ENCODE measurements at places on chromosomes 5 and 9. TPM values are rescaled to one million over a fixed set of nuclear protein-coding genes. Genes with fewer than 3 reads are reported as not detected.

GRCh38 chr9:68895741-68896478 lies 118.0 kb downstream of the PRKACG start:
- H3K4me3 ChIP-seq, result no peak overlapping the region
- no peaks in the 10 kb centered on the region for H3K4me1 ChIP-seq
- H3K36me3 ChIP-seq, result no peaks in the 10 kb centered on the region
- DNase-seq, result peak; percentile 64

DNA sequence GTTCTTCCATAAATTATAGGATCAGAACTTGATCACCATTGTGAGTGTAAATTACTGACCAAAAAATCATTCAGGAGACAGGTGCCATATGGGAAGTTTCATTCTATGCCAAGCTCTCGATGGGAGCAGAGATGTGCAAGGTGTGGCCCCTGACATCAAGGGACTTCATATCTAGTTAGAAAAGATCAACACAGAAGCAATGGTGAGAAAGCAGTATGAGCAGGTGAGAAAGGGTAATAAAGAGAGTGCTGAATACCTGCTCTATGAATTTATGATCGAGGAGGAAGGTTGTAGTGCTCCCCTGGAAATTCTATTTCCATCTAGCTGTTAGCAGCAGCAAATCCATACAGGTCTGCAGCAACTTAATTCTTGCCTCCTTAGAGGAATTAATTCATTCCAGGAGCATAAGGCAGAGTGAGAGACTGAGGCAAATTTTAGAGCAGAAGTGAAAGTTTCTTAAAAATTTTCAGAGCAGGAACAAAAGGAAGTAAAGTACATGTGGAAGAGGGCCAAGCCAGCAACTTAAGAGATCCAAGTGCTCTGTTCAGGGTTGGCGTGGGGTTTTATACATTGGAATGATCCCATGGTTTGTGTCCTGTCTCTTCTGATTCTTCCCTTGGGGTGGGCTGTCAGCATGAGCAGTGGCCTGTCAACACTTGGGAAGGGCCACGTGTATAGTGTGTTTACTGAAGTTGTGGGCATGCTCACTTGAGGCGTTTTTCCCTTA lies 181.8 kb downstream of the SAXO1 start:
- no peak overlapping the region for H3K4me3 ChIP-seq
- H3K36me3 ChIP-seq, result no peaks in the 10 kb centered on the region
- no peak for DNase-seq
- no peaks in the 10 kb centered on the region for H3K27me3 ChIP-seq

Gene LHX3
- 0.09 TPM for total RNA-seq

GRCh38 chr5:110965773-110966581 lies 105.5 kb upstream of the TSLP start:
- DNase-seq, result no peak
- no peak overlapping the region for H3K27ac ChIP-seq
- H3K27me3 ChIP-seq, result no peaks in the 10 kb centered on the region
- H3K4me1 ChIP-seq, result no peaks in the 10 kb centered on the region

DNA sequence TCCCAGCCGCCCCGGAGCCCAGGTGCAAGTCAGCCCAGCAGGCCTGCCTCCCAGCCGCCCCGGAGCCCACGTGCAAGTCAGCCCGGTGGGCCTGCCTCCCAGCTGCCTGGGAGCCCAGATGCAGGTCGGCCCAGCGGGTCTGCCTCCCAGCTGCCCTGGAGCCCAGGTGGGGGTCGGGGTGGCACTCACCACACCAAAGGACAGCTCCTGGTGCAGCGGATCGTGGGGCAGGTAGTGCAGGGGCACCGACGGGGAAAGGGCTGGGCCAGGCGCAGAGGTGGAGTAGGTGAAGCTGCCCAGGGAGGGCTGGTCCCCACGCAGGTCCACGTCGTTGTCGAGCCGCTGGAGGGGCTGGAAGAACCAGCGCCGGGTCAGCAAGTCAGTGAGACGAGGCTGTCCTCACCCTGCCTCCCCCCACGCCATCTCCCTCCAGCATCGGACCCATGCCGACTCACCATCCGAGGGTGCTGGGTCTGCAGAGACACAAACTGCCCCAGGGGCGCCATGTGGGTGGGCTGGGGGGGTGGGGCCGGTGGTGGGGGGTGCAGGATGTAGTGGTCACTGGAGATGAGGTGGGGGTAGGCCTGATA lies 6.7 kb downstream of the RNF44 start:
- no peak for DNase-seq
- H3K27ac ChIP-seq, result peak overlapping the region; percentile 92
- H3K27me3 ChIP-seq, result no peaks in the 10 kb centered on the region
- H3K36me3 ChIP-seq, result peaks cover 64% of the 10 kb centered on the region
- H3K4me3 ChIP-seq, result no peak overlapping the region
- H3K4me1 ChIP-seq, result peaks cover 32% of the 10 kb centered on the region

Gene SPINK4
- total RNA-seq, result 0.38 TPM

- H3K4me1 ChIP-seq, result no peaks in the 10 kb centered on the region
- DNase-seq, result no peak
- H3K36me3 ChIP-seq, result no peaks in the 10 kb centered on the region
- H3K27me3 ChIP-seq, result peaks cover 45% of the 10 kb centered on the region
- H3K4me3 ChIP-seq, result no peak overlapping the region
Measured at GRCh38 chr5:139847091-139847490, 51.5 kb downstream of the PSD2 start.

DNA sequence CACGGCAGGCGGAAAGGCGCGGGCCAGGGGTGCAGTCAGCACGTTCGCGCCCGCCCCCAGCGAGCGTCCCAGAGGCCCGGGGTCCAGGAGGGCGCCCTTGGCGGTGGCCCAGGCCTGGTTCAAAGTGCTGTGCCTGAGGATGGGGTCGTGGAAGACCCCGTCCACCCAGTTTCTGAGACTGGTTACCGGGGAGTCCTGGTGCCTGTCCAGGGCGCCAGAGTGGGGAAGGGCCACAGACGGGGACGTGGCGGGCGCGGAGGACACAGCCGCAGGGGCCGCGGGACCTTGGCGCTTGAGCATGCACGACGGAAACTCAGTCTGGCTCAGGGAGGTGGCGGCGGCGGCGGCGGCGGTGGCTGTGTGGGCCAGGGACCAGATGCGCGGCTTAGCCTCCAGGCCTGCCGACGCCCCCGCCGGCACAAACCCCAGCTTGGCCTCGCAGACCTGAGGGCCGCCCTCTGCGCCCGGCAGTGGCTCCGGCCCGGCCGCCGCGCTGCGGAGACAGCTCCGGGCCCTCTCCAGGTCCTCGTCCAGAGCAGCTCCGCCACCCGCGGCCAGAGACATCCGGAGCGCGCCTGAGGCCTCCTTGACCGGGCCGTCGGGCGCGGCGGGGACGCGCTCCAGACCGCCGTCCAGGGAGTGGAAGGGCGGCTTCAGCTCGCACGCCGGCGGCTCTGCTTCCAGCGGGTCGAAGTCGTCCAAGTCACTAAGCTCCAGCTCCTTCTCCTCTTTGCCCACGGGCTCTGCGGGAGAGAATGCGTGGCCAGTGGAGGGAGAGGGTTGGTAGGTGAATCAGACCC lies 4.5 kb downstream of the IRX4 start:
- DNase-seq, result no peak
- no peak overlapping the region for H3K4me3 ChIP-seq
- no peak overlapping the region for H3K27ac ChIP-seq
- H3K36me3 ChIP-seq, result no peaks in the 10 kb centered on the region

Gene ZNF474
- 0.09 TPM for total RNA-seq

Gene ENTR1
- 26.7 TPM for total RNA-seq

- no peak overlapping the region for H3K4me3 ChIP-seq
- no peaks in the 10 kb centered on the region for H3K36me3 ChIP-seq
- no peaks in the 10 kb centered on the region for H3K27me3 ChIP-seq
Measured at GRCh38 chr5:178310130-178310865, 77.7 kb upstream of the PHYKPL start.

- no peak overlapping the region for H3K27ac ChIP-seq
- no peak overlapping the region for H3K4me3 ChIP-seq
- no peaks in the 10 kb centered on the region for H3K36me3 ChIP-seq
- no peaks in the 10 kb centered on the region for H3K4me1 ChIP-seq
- no peaks in the 10 kb centered on the region for H3K27me3 ChIP-seq
Measured at GRCh38 chr5:50691399-50692016, 25.1 kb downstream of the PARP8 start.

DNA sequence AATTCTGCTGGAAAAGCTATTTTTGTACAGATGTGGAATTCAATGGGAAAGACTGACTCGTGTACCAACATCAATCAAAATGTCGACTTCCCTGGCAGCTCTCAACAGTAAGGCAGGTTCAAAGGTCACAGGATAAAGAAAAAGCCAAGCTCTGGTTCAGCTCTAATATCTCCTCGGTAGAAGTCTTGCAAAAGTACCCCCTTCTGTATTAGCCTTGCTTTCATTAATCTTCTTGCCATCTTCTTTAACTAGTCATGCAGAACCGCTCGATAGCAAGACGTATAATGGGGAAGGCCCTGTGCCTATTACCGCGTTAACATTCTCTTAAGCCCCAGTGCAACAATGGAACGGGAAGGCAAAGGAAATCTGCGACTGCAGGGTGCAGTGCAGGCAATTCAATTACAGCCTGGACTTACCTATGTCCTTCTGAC lies 201.2 kb downstream of the GAPVD1 start:
- H3K36me3 ChIP-seq, result peaks cover 7% of the 10 kb centered on the region
- no peak overlapping the region for H3K27ac ChIP-seq
- H3K4me3 ChIP-seq, result no peak overlapping the region

GRCh38 chr5:71528206-71528605 lies 58.9 kb upstream of the MCCC2 start:
- peaks cover 16% of the 10 kb centered on the region for H3K36me3 ChIP-seq
- no peaks in the 10 kb centered on the region for H3K27me3 ChIP-seq
- no peak for DNase-seq
- no peaks in the 10 kb centered on the region for H3K4me1 ChIP-seq
- no peak overlapping the region for H3K4me3 ChIP-seq

Gene BHMT2
- 0.05 TPM for total RNA-seq

GRCh38 chr9:107389617-107390071 lies 99.9 kb downstream of the KLF4 start:
- no peaks in the 10 kb centered on the region for H3K27me3 ChIP-seq
- no peaks in the 10 kb centered on the region for H3K4me1 ChIP-seq
- H3K27ac ChIP-seq, result no peak overlapping the region
- no peak overlapping the region for H3K4me3 ChIP-seq

DNA sequence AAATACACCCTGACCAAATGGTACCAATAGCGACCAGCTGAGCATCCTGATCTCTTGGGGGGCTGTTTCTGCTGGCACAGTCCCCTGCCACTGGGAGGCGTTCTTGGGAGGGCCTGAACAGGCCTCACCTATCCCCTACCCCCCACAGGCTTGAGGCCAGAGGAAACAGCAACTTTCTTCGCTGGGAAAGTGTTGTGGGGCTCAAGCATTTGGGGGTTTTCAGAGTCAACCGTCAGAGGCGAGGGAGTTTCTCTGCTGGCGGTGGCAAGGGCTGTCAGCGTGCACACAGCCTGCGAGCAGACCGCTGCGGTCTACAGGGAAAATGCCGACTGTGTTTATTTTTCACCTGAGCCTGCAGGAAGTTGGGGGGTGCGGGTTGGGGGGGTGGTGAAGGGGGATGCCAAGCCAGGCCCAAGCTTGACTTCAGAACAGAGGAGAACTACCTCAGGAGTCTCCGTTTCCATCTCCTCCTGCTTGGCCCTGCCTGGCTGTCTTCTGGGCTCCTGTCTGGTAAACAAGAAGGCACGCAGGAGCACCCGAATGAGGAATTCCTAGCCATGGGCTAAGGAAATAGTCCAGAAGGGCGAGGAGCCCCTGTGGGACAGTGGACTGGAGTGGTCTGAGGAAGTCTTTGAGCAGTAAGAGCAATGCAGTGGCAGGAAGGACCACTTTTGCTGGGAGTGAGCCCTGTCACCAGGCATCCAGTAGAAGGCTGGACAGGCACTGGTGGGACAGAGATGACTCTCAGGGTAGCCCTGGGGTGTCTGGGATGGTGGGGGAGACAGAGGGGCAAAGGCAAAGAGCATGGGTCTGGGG lies 18.1 kb downstream of the TCF7 start:
- H3K27ac ChIP-seq, result peak overlapping the region; percentile 82
- H3K4me3 ChIP-seq, result peak overlapping the region; percentile 43
- H3K36me3 ChIP-seq, result peaks cover 98% of the 10 kb centered on the region
- DNase-seq, result no peak
- H3K27me3 ChIP-seq, result no peaks in the 10 kb centered on the region

DNA sequence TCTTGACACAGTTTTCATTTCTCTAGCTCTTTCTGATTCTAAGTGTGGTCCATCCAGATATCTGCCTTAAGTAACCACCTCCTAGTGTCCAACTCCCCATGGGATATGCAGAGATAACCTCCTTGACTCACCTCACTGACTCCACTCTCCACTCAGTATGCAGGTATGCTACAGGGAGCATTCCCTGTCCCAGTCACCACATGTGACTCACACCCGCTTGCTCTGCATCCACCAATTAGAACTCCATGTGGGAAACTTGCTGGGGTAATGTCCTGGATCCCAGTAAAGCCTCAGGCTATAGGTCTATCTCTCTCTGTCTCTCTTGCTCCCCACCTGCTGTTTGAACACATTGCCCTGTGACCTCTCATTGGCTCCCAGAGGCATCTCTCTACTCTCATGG lies 563.9 kb downstream of the HTR1A start:
- H3K4me3 ChIP-seq, result no peak overlapping the region
- no peaks in the 10 kb centered on the region for H3K36me3 ChIP-seq
- H3K27ac ChIP-seq, result no peak overlapping the region
- DNase-seq, result no peak

- DNase-seq, result no peak
- no peaks in the 10 kb centered on the region for H3K27me3 ChIP-seq
Measured at GRCh38 chr5:132474881-132475496, 15.6 kb downstream of the IRF1 start.

Gene MARVELD2
- 3.5 TPM for total RNA-seq

GRCh38 chr5:60521376-60522291 lies 178.3 kb downstream of the DEPDC1B start:
- H3K27ac ChIP-seq, result no peak overlapping the region
- no peak overlapping the region for H3K4me3 ChIP-seq
- no peak for DNase-seq
- H3K27me3 ChIP-seq, result no peaks in the 10 kb centered on the region

DNA sequence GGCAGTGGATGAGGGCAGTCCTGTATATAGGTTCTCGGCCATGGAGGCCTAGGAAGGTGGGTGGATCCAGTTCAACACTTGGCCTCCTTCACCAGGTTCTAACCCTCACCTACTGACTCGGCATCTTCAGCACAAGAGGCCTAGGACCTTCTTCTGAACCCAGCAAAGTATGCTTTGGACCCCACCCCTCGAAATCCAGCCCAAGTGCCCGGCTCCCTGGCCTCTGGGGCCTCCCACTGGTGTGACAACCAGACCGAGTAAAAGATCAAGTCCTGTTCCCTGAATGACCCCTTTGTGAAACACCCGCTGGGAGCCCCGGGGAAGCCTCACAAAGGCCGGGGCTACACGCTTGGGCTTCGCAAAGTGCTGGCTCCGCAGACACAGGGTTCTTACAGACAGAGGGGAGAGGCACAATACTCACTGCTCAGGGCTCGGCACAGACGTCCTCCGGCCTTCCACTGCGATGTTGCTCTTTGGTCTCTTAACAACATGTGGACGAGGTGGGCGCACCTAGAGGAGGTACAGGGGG lies 47.0 kb downstream of the CRB2 start:
- no peaks in the 10 kb centered on the region for H3K36me3 ChIP-seq
- H3K27ac ChIP-seq, result no peak overlapping the region
- H3K4me1 ChIP-seq, result peaks cover 20% of the 10 kb centered on the region
- no peak for DNase-seq
- H3K4me3 ChIP-seq, result no peak overlapping the region
- no peaks in the 10 kb centered on the region for H3K27me3 ChIP-seq

- no peak overlapping the region for H3K27ac ChIP-seq
- no peaks in the 10 kb centered on the region for H3K27me3 ChIP-seq
- peaks cover 99% of the 10 kb centered on the region for H3K36me3 ChIP-seq
- no peak for DNase-seq
Measured at GRCh38 chr9:136514022-136514714, 31.3 kb upstream of the SEC16A start.

All from thymus (tissue), 14 donors.